ENCODE measurements at places on chromosomes 2 and 18. TPM values are rescaled to one million over a fixed set of nuclear protein-coding genes. Genes with fewer than 3 reads are reported as not detected.

Gene INO80D
- total RNA-seq = 28.0 TPM

Gene CEP192
- 35.3 TPM for total RNA-seq

Gene SLC19A3
- 2.4 TPM for total RNA-seq

Gene AFF3
- 8.5 TPM for total RNA-seq

Gene MLPH
- total RNA-seq = 1.2 TPM

DNA sequence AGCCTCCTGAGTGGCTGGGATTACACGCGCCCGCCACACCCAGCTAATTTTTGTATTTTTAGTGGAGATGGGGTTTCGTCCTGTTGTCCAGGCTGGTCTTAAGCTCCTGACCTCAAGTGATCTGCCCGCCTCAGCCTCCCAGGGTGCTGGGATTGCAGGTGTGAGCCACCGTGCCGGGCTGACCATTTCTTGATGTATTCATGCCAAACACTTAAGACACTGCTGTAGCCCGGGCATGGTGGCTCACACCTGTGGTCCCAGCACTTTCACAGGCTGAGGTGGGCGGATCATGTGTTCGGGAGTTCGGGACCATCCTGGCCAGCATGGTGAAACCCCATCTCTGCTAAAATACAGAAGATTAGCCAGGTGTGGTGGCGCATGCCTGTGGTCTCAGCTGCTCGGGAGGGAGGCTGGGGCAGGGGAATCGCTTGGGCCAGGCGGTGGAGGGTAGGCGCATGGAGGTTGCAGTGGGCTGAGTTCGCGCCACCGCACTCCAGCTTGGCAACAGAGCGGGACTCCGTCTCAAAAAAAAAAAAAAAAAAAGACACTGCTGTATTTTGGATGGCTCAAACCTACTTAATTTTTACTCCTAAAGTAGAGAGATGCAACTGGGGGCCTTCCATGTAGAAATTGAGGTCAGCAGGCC is 140.8 kb downstream of the NUP35 start:
- no peak for DNase-seq
- H3K4me1 ChIP-seq = no peaks in the 10 kb centered on the region
- H3K27me3 ChIP-seq = no peaks in the 10 kb centered on the region
- no peak overlapping the region for H3K4me3 ChIP-seq
- no peaks in the 10 kb centered on the region for H3K36me3 ChIP-seq

DNA sequence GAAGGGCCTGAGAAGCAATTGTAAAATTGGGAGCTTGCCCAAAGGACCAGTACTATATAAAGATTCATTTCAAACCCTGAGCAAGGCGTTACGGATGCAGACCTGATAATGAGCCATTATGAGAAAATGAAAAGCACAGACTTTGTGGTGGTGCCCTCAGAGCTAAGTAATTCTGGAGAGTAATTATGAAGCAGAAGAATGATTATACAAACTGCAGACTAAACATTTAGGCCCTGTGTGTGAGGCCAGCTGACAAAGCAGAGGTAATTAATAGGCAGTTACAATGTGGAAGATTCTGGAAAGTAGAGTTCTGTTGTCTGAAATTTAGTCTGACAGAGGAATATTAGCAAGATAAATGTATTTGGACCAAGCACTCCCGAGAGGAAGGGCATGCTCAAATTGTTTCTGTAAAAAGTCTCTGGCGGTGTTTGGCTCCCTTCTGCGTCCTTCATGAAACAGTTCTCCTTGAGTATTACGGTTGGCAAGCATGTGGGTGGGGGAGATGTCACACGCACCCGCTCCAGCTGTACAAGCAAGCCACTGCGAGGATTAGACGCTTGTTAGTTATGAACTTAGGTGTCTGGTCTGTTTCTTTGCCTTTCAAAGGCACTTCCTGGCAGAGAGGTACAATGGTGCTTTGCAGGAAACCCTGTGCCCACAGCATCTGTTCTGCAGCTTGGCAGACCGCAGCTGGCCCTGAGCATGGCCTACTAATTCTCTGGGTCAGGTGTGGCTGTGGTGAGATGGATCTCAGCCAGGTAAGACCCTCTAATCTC is 45.5 kb downstream of the CDC42EP3 start:
- H3K4me3 ChIP-seq = no peak overlapping the region
- no peaks in the 10 kb centered on the region for H3K27me3 ChIP-seq
- no peak for DNase-seq
- H3K27ac ChIP-seq = peak overlapping the region; percentile 68

- no peak for DNase-seq
- H3K27me3 ChIP-seq = no peaks in the 10 kb centered on the region
- no peaks in the 10 kb centered on the region for H3K36me3 ChIP-seq
- no peak overlapping the region for H3K27ac ChIP-seq
Observed at GRCh38 chr2:45494275-45494977, 116.6 kb downstream of the SRBD1 start.

- no peaks in the 10 kb centered on the region for H3K4me1 ChIP-seq
- no peaks in the 10 kb centered on the region for H3K27me3 ChIP-seq
Observed at GRCh38 chr2:170843656-170844055, 27.0 kb downstream of the GAD1 start.

- no peak overlapping the region for H3K4me3 ChIP-seq
- H3K36me3 ChIP-seq = no peaks in the 10 kb centered on the region
- peak; percentile 23 for DNase-seq
- no peaks in the 10 kb centered on the region for H3K4me1 ChIP-seq
Observed at GRCh38 chr2:164737612-164738081, 104.0 kb downstream of the COBLL1 start.

DNA sequence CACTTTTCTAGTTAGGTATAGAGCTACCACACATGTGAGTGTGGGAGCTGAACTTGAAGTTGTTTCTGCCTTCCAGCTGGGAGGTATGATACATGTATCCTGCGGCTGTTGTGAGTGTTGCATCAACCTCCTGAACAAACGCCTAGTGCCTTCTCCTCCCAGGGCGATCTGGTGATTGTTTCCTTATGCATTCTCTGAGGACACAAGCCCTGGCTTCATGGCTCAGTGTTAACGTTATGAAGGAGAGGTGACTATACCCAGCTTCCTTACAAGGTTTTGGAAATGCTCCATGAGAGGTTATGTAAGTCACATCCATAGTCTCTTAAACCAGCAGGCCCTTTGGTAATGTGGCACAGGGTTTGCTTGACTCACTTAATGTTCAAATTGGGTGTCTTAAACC is 64.9 kb downstream of the SPRED2 start:
- peak overlapping the region; percentile 73 for H3K27ac ChIP-seq
- H3K4me3 ChIP-seq = no peak overlapping the region

- no peaks in the 10 kb centered on the region for H3K27me3 ChIP-seq
- H3K4me1 ChIP-seq = no peaks in the 10 kb centered on the region
- DNase-seq = no peak
Observed at GRCh38 chr2:14907014-14907612, 274.6 kb downstream of the LRATD1 start.

DNA sequence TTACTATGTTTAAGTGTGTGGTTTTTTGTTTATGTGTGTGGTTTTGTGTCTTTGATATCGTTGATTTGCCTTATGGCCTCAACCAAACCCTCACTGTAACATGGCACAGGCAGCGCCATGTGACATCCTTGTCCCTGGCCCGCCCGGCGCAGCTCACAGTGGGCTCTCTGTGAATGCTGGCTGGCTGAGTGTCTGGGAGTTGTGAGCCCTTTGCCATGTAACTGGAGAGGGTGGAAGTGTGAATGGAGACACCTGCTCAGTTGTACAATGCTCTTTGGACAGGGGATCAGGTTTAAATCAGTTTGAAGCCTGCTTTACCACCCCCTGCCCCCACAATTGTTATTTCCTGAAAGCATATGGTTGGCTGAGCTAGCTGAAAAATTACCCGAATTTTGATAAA is 41.8 kb downstream of the TCF7L1 start:
- no peaks in the 10 kb centered on the region for H3K27me3 ChIP-seq
- DNase-seq = no peak
- no peak overlapping the region for H3K27ac ChIP-seq
- no peaks in the 10 kb centered on the region for H3K36me3 ChIP-seq
- H3K4me1 ChIP-seq = peaks cover 5% of the 10 kb centered on the region
- no peak overlapping the region for H3K4me3 ChIP-seq

- DNase-seq = no peak
- no peak overlapping the region for H3K4me3 ChIP-seq
- no peaks in the 10 kb centered on the region for H3K4me1 ChIP-seq
- no peaks in the 10 kb centered on the region for H3K36me3 ChIP-seq
Observed at GRCh38 chr2:130963849-130964793, 127.4 kb downstream of the ARHGEF4 start.

DNA sequence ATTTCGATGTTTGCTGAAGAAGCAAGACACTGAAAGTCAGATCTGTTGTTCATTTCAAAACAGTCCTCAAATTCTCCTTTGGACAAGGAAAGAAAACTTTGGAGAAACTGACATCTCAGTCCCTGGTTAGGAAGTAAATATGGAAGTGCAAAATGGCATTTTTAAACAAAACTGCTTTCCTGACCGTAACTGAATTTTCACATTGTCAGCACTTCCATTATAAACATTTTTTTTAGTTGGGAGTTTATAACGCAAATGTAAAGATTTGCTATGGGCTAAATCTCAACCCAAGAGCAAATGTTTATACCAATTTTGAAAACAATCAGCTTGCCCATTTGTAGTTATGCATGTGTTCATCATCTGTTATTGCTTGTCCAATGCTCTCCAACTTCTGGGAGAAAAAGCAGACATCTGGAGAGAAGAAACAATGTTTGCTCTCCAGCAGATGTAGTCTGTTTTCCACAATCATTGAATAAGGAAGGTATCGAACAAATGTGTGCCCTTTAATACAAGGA is 520.1 kb downstream of the ARHGAP15 start:
- H3K4me3 ChIP-seq = no peak overlapping the region
- no peaks in the 10 kb centered on the region for H3K27me3 ChIP-seq
- H3K36me3 ChIP-seq = no peaks in the 10 kb centered on the region
- H3K27ac ChIP-seq = no peak overlapping the region

DNA sequence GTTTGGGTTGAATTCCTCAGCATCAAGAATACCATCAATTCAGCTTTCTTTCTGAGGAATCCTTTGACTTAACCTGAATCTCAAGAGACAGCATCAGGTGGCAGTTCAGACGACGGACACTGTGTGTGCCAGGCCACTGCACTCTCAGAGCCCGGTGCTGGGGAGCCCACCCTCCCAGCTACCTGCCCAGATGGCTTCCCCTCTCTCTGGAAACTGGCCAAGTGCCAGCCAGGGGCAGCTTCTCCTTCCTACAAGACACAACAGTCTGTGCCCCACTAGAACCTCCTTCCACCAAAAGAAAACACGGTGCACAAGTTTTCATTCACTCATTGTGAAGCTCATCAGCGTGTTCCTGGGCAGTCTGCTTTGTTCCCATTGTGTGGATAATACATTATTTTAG is 28.5 kb downstream of the MAL start:
- no peaks in the 10 kb centered on the region for H3K27me3 ChIP-seq
- no peak overlapping the region for H3K27ac ChIP-seq
- H3K4me3 ChIP-seq = no peak overlapping the region
